ENCODE measurements at places on chromosomes 12 and 14. TPM values are rescaled to one million over a fixed set of nuclear protein-coding genes. Genes with fewer than 3 reads are reported as not detected.

Gene PLCZ1
- not detected for total RNA-seq

Gene RDH5
- 58.9 TPM for total RNA-seq

Gene CCDC88C
- total RNA-seq: 0.15 TPM

Gene RFX4
- not detected for total RNA-seq

Gene GNB3
- total RNA-seq: 1.7 TPM

Gene TOGARAM1
- 19.0 TPM for total RNA-seq

Gene PTPRO
- total RNA-seq: 1.2 TPM

Gene MRPS35
- 68.7 TPM for total RNA-seq

Gene RGS6
- not detected for total RNA-seq

Gene FBRSL1
- total RNA-seq: 3.6 TPM

Gene RTL1
- not detected for total RNA-seq

Gene ZC3H14
- total RNA-seq: 55.4 TPM

Gene PZP
- not detected for total RNA-seq

Gene GRIP1
- total RNA-seq: not detected

Gene IL25
- total RNA-seq: not detected

Gene CAPZA3
- total RNA-seq: not detected

Measured in smooth muscle cell of trachea (primary cell).